PC-9 (cell line): ENCODE measurements at places on chromosomes 2 and 18. TPM values are rescaled to one million over a fixed set of nuclear protein-coding genes. Genes with fewer than 3 reads are reported as not detected.

FRZB gene
- total RNA-seq: 0.15 TPM in 2 replicates

DIS3L2 gene
- 30.4 and 39.1 TPM in 2 replicates for total RNA-seq

OTOS gene
- not detected in 2 replicates for total RNA-seq

TWIST2 gene
- 4.1 and 5.0 TPM in 2 replicates for total RNA-seq

OR6B2 gene
- not detected in 2 replicates for total RNA-seq

GRCh38 chr2:108324531-108325255 is 36.0 kb downstream of the SULT1C2 start:
- no peak overlapping the region for H3K27ac ChIP-seq
- H3K36me3 ChIP-seq: no peaks in the 10 kb centered on the region
- no peaks in the 10 kb centered on the region for H3K27me3 ChIP-seq
- H3K4me1 ChIP-seq: no peaks in the 10 kb centered on the region
- DNase-seq: no peak

- H3K27me3 ChIP-seq: no peaks in the 10 kb centered on the region
- no peak for DNase-seq
- no peak overlapping the region for H3K4me3 ChIP-seq
- no peak overlapping the region for H3K27ac ChIP-seq
These were observed 547.7 kb upstream of the ZEB2 start for GRCh38 chr2:145067549-145068030.

DNA sequence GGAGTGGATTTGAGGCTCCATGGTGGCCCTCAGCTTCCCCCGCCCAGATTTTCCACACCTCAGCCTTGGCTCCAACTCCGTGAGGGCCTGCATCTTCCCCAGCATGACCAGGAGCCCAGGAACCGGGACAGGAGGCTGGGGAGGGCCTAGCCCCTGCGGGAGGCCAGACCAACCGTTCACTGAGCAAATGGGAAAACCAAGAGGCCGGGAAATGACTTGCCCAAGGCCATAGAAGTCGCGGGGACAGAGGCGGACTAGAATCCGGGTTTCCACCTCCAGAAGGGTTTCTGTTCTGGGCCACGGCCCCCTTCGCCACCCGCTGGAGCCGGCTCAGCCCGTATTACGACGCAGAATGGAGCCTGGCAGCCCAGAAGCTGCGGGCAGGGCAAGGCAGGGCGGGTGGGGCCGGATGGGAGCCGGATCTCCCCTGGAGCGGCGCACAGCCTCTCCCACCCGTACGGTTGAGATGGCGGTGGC is 7.9 kb upstream of the CRYBA2 start:
- no peak overlapping the region for H3K27ac ChIP-seq
- peaks cover 19% of the 10 kb centered on the region for H3K27me3 ChIP-seq

GRCh38 chr2:168136392-168136977 is 110.9 kb downstream of the STK39 start:
- 0 out of 2 replicates have a peak overlapping the region, but pooled peaks have one; percentile 34 for H3K27ac ChIP-seq
- H3K4me1 ChIP-seq: peaks cover 21% of the 10 kb centered on the region
- H3K36me3 ChIP-seq: peaks cover 30% of the 10 kb centered on the region; the same call in 1 of the 2 replicates
- H3K4me3 ChIP-seq: no peak overlapping the region

- H3K4me1 ChIP-seq: peaks cover 6% of the 10 kb centered on the region; the same call in 1 of the 2 replicates
- H3K36me3 ChIP-seq: no peaks in the 10 kb centered on the region
- H3K27me3 ChIP-seq: no peaks in the 10 kb centered on the region
- DNase-seq: no peak
These were observed 465.1 kb downstream of the LPIN1 start for GRCh38 chr2:12211326-12212175.

DNA sequence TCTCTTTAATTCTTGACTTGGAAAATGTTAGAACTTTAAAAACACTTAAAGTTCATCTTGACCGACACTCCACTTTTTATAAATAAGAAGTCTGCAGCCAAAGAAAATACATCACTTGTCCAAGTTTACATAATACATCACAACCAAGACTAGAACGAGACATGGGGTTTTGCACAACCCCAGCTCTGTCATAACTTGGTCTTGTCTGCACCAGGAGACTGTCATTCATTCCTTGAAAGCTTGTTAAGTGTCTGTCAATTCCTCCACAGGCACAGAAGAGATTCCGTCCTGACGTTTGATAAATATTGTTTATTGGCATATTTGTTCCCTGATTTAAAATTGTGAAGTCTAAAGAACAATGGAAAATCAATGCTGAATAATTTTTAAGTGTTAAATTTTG is 139.5 kb upstream of the SETBP1 start:
- no peak overlapping the region for H3K4me3 ChIP-seq
- H3K27me3 ChIP-seq: no peaks in the 10 kb centered on the region
- no peak for DNase-seq

DNA sequence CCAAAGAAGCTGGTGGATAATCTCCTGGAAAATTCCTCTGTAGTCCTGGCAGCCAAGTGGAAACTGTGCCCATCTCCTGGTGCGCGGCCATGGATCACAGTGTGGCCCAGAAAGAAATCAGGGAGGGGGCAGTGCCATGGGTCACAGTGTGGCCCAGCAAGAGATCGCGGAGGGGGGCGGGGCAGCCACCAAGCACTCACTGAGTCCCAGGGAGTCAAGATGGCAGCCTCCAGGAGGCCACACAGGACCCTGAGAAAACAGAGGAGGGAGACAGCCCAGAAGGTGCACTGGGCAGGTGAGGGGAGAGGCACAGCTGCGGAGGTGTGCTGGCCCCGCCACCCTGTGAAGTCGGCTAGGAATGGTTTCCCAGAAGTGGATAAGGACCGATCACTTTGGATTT is 8.1 kb upstream of the ATP6V1B1 start:
- H3K27me3 ChIP-seq: no peaks in the 10 kb centered on the region
- DNase-seq: no peak
- no peak overlapping the region for H3K4me3 ChIP-seq
- H3K27ac ChIP-seq: no peak overlapping the region

- H3K4me3 ChIP-seq: no peak overlapping the region
- H3K36me3 ChIP-seq: no peaks in the 10 kb centered on the region
- DNase-seq: no peak
These were observed 62.5 kb upstream of the ACTR3 start for GRCh38 chr2:113827426-113827825.

DNA sequence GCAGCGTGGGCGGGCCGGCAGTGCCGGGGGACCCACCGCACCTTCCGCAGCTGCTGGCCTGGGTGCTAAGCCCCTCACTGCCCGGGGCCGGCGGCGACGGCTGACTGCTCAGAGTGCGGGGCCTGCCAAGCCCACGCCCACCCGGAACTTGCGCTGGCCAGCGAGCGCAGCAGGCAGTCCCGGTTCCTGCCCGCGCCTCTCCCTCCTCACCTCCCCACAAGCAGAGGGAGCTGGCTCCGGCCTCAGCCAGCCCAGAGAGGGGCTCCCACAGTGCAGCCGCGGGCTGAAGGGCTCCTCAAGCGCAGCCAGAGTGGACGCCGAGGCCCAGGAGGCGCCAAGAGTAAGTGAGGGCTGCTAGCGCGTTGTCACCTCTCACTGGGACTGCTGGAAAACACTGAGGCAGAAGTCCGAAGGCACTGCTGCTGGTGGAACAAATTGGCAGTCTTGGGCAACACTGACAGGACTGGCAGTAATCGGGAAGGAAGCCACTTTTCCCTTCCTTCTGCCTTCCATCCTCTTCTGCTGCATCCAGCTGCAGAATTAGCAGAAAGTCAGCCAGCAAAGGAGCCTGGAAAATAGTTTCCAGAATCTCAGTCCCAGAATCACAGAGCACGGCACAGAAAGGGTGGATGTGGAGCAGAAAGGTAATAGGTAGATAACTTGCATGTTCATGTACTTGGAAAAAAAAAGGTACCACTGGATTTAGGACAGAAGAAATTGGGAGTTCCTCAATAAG is 179.4 kb upstream of the FN1 start:
- no peaks in the 10 kb centered on the region for H3K36me3 ChIP-seq
- no peaks in the 10 kb centered on the region for H3K27me3 ChIP-seq
- peaks cover 38% of the 10 kb centered on the region for H3K4me1 ChIP-seq
- no peak for DNase-seq
- H3K4me3 ChIP-seq: no peak overlapping the region

GRCh38 chr2:207167099-207167923 is 1.6 kb upstream of the KLF7 start:
- H3K36me3 ChIP-seq: no peaks in the 10 kb centered on the region
- H3K4me3 ChIP-seq: peak overlapping the region; percentile 87
- no peak for DNase-seq
- peak overlapping the region; percentile 93 for H3K27ac ChIP-seq
